CD4-positive, CD25-positive, alpha-beta regulatory T cell (primary cell): ENCODE measurements at places on chromosomes 6 and 20. TPM values are rescaled to one million over a fixed set of nuclear protein-coding genes. Genes with fewer than 3 reads are reported as not detected.
A peak's percentile ranks its signal among the peaks of the same experiment; 100 is the strongest.

The MYCT1 gene
- total RNA-seq, result 1.5 TPM

The HLA-DQA2 gene
- total RNA-seq, result 0.32 TPM

The TNFRSF6B gene
- not detected for total RNA-seq

The ZDHHC14 gene
- total RNA-seq, result 4.2 TPM

The TTBK1 gene
- 0.22 TPM for total RNA-seq

The HDGFL1 gene
- total RNA-seq, result not detected

The ZFP57 gene
- 2.4 TPM for total RNA-seq

The MYBL2 gene
- total RNA-seq, result 2.7 TPM

- no peaks in the 10 kb centered on the region for H3K4me1 ChIP-seq
- no peaks in the 10 kb centered on the region for H3K27me3 ChIP-seq
- H3K27ac ChIP-seq, result no peak overlapping the region
- DNase-seq, result no peak
Measured at GRCh38 chr20:43829951-43830690, 84.5 kb upstream of the TOX2 start.

DNA sequence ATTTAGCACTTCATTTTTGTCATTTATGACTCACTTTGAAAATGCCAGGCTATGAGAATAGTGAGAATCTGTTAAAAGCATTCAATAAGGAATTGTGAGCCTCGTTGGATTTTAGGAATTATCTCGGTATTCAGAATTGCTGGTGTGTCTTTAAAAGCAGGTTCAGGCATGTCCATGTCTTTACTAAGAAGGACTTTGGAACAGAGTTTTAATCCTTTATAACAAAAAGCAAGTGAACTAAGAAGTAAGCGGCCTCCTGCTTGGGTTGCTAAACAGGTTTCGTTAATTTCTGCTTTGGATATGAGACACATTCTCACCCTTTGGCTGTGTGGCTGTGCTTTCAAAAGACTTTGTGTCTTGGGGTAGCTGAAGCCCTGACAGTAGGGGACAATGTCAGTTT is 74.9 kb downstream of the IGF2R start:
- no peaks in the 10 kb centered on the region for H3K27me3 ChIP-seq
- no peak overlapping the region for H3K27ac ChIP-seq
- no peak for DNase-seq
- no peak overlapping the region for H3K4me3 ChIP-seq
- peaks cover 7% of the 10 kb centered on the region for H3K4me1 ChIP-seq
- H3K36me3 ChIP-seq, result peaks cover 90% of the 10 kb centered on the region

DNA sequence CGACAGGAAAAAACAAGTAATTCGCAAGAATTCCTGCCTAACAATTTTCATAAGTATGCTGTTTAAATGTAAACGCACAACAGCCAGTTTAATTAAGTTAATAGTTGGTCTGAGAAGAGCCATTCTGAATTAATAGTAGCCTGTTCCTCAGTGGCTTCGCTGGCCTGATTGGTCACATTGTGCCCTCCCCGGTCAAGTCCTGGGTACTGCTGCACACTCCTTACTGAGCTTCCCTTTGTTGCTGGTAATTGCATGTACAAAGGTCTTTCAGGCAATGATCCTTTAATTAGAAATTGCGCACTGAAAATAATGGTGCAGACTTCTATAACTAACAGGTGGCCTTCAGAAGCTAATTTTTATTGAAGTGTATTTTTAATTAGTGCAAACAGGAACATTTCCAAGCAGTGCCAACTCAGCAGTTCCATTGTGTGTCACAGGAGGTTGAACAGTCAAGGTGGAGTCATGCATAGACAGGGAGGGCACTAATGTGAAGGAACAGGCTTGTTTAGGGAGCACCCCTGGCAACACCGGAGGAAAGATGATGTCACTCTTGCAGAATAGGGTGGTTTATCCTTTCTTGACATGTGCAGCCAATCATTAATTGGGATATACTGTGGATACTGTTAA is 92.6 kb upstream of the SLC22A23 start:
- no peak overlapping the region for H3K4me3 ChIP-seq
- DNase-seq, result no peak
- no peaks in the 10 kb centered on the region for H3K4me1 ChIP-seq
- no peaks in the 10 kb centered on the region for H3K27me3 ChIP-seq
- no peak overlapping the region for H3K27ac ChIP-seq
- no peaks in the 10 kb centered on the region for H3K36me3 ChIP-seq

DNA sequence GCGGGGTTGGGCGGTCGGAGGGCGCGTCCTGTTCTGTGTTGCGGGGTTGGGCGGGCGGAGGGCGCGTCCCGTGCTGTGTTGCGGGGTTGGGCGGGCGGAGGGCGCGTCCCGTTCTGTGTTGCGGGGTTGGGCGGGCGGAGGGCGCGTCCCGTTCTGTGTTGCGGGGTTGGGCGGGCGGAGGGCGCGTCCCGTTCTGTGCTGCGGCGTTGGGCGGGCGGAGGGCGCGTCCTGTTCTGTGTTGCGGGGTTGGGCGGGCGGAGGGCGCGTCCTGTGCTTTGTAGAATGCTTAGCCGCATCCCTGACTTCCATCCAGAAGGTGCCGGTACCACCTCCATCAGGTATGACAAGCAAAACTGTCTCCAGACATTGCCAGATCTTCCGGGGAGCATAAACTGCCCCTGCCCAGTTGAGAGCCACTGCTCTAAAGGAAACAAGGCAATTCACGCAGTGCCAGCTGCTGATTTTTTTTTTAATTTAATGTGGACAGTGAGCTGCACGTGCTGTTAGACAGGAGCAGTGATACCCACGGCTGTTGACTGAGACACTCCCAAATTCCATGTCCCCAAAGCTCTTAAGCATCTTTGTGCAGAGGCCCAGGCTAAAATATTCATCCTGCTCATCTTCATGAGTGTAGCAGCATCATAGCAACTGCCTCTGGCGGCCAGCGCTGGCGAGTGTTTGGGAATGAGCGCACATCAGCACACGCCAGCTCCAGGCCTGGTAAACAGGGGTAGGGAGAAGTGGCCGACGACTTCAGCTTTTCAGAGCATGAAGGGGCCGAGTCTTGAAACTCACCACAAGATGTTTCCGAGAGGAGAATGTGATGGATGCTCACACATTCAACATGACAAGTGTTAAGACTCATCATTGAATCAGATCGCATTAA is 284.4 kb upstream of the CDH4 start:
- no peak overlapping the region for H3K27ac ChIP-seq
- no peaks in the 10 kb centered on the region for H3K4me1 ChIP-seq
- H3K36me3 ChIP-seq, result no peaks in the 10 kb centered on the region

DNA sequence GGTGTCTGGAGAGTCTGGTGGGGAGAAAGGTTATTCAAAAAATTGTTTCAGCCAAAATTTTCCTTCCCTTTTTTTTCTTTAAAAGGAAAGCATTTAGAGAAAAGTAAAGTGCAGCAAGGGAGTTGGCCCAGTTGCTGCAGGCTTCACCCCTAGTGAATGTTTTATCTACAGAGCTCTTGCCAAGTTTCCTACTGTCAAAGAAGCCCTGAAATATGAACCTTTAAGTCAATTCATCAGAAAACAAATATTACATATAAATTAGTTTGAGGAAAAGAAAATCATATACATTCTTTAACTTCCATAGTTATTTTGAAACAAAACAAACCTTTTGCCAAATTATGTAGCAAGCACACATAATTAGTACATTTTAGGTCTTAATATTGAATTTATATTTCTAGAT is 25.0 kb upstream of the HMGCLL1 start:
- H3K27ac ChIP-seq, result no peak overlapping the region
- H3K36me3 ChIP-seq, result no peaks in the 10 kb centered on the region
- DNase-seq, result no peak
- H3K27me3 ChIP-seq, result no peaks in the 10 kb centered on the region
- no peaks in the 10 kb centered on the region for H3K4me1 ChIP-seq

- no peaks in the 10 kb centered on the region for H3K27me3 ChIP-seq
- H3K27ac ChIP-seq, result no peak overlapping the region
- H3K4me3 ChIP-seq, result no peak overlapping the region
- no peak for DNase-seq
Measured at GRCh38 chr6:164347455-164347854, 932.9 kb downstream of the QKI start.

- no peaks in the 10 kb centered on the region for H3K4me1 ChIP-seq
- no peak for DNase-seq
- H3K36me3 ChIP-seq, result no peaks in the 10 kb centered on the region
- no peak overlapping the region for H3K27ac ChIP-seq
Measured at GRCh38 chr20:41645372-41645771, 27.2 kb upstream of the CHD6 start.

DNA sequence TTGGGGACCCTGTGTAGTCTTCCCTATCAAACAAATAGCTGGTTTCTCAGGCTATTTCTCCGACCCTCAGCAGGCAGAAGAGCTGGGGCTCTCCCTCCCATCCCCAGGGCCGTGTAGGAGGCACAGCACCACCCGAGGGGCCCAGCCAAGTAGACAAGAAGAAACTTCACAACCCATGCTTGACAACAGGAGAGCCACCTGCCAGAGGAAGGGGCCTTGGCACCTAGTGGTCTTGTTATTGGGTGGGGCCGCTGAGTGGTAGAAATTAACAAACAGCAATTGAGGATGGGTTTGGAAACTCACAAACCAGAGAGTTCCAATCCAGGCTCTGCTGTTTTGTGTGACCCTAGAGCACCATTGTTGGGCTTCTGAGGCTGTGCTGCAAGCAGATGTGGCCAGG is 108.5 kb upstream of the CHD6 start:
- no peak for DNase-seq
- no peaks in the 10 kb centered on the region for H3K27me3 ChIP-seq
- no peaks in the 10 kb centered on the region for H3K4me1 ChIP-seq
- H3K27ac ChIP-seq, result no peak overlapping the region
- no peaks in the 10 kb centered on the region for H3K36me3 ChIP-seq

DNA sequence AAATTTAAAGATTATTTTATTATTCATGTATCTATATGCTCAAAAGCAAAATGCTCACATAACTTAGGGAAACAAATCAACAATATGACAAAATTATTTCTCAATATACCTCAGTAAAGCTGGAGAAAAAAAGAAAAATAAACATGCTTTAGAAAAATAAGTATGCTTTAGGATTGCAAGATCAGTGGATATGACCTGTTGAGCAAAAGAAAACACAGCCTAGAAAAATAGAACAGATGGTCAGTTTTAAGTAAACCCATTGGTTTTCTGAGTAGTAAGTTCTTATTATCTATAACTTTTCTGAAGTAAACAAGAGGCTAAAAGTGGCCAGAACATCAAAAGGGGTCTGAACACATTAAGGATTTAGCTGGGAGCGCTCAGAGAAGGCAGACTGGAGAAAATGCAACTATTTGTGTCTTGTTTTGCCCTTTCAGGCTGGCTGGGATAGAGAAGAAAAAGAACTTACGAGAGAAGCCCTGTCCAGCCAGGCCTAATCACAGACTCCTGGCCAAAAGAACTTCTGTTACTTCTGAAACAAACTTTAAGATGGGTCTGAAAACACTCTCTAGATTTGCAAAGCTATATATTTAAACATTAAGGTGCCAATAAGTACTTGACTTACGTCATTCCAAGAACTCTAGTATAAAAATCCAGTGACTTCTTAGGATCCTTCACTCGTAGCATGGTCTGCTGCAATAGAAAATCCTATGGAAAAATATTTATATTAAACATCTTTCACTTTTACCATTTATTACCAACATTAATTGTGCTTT is 16.5 kb downstream of the GLO1 start:
- DNase-seq, result no peak
- no peaks in the 10 kb centered on the region for H3K27me3 ChIP-seq
- peaks cover 31% of the 10 kb centered on the region for H3K36me3 ChIP-seq
- H3K27ac ChIP-seq, result no peak overlapping the region
- H3K4me3 ChIP-seq, result no peak overlapping the region

DNA sequence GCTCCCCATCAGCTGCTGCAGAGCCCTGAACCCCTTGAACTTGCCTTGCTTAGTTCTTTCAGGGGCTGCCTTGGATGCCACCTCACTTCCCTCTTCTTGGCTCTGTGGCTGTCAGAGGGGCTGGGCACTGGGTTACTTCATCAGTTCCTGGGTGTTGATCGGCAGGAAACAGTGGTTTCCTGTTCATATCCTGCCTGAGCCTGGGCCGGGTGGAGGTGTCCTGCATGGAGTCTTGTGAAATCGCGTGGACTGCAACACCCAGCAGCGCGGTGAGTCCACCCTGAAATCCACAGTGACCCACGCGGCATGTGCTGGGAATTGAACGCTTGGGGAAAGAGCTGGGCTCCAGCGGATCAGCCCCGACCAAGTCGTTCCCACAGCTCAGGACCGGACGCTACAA is 97.5 kb downstream of the CDH26 start:
- H3K27me3 ChIP-seq, result no peaks in the 10 kb centered on the region
- no peaks in the 10 kb centered on the region for H3K36me3 ChIP-seq
- H3K27ac ChIP-seq, result peak overlapping the region; percentile 65
- peaks cover 50% of the 10 kb centered on the region for H3K4me1 ChIP-seq

- H3K36me3 ChIP-seq, result no peaks in the 10 kb centered on the region
- H3K4me3 ChIP-seq, result peak overlapping the region; percentile 41
- DNase-seq, result peak; percentile 83
- H3K4me1 ChIP-seq, result peaks cover 5% of the 10 kb centered on the region
Measured at GRCh38 chr20:32652739-32653526, 20.8 kb downstream of the C20orf203 start.

- H3K4me3 ChIP-seq, result peak overlapping the region; percentile 20
- DNase-seq, result peak; percentile 56
- no peak overlapping the region for H3K27ac ChIP-seq
- no peaks in the 10 kb centered on the region for H3K36me3 ChIP-seq
- H3K4me1 ChIP-seq, result peaks cover 7% of the 10 kb centered on the region
- H3K27me3 ChIP-seq, result no peaks in the 10 kb centered on the region
Measured at GRCh38 chr6:20837189-20837588, 302.9 kb downstream of the CDKAL1 start.

- no peak overlapping the region for H3K4me3 ChIP-seq
- no peaks in the 10 kb centered on the region for H3K4me1 ChIP-seq
- H3K27me3 ChIP-seq, result no peaks in the 10 kb centered on the region
- DNase-seq, result no peak
Measured at GRCh38 chr6:148242180-148242579, 100.5 kb upstream of the SASH1 start.

DNA sequence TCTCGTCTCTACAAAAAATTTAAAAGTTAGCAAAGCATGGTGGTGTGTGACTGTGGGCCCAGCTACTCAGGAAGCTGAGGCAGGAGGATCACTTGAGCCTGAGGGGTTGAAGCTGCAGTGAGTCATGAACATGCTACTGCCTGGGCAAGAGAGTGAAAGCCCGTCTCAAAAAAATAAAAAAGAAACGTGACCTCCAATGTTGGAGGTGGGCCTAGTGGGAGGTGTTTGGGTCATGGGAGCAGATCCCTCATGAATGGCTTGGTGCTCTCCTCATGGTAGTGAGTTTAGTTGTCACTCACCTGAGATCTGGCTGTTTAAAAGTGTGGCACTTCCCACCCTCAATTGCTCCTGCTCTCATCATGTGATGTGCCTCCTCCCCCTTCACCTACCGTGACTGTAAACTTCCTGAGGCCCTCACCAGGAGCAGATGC is 24.3 kb downstream of the RBL1 start:
- H3K27me3 ChIP-seq, result no peaks in the 10 kb centered on the region
- H3K27ac ChIP-seq, result peak overlapping the region; percentile 65
- H3K4me3 ChIP-seq, result no peak overlapping the region
- H3K4me1 ChIP-seq, result peaks cover 28% of the 10 kb centered on the region
- H3K36me3 ChIP-seq, result peaks cover 17% of the 10 kb centered on the region

DNA sequence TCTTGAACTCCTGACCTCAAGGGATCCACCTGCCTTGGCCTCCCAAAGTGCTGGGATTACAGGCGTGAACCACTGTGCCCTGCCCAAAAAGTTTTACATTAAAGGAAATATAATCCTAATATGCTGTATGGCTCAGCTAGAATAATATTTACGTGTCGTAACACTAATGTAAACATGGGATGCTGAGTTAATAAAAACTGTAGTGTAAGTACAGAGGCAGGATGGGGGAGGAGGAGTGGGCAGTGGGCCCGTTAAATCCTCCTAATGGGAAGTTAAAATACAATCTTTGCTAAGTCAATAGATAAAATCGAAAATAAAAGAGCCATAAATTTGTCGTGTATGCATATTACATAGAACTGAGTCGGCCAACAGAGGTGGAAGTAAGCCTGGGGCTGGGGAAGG is 12.1 kb upstream of the IP6K3 start:
- H3K4me1 ChIP-seq, result no peaks in the 10 kb centered on the region
- H3K4me3 ChIP-seq, result no peak overlapping the region
- no peak overlapping the region for H3K27ac ChIP-seq
- H3K27me3 ChIP-seq, result no peaks in the 10 kb centered on the region
- no peak for DNase-seq
